Activated T-cell treated with anti-CD3 and anti-CD28 coated beads for 48 hours (primary cell): ENCODE measurements at places on chromosomes 5 and 9.
A peak's percentile ranks its signal among the peaks of the same experiment; 100 is the strongest.

DNA sequence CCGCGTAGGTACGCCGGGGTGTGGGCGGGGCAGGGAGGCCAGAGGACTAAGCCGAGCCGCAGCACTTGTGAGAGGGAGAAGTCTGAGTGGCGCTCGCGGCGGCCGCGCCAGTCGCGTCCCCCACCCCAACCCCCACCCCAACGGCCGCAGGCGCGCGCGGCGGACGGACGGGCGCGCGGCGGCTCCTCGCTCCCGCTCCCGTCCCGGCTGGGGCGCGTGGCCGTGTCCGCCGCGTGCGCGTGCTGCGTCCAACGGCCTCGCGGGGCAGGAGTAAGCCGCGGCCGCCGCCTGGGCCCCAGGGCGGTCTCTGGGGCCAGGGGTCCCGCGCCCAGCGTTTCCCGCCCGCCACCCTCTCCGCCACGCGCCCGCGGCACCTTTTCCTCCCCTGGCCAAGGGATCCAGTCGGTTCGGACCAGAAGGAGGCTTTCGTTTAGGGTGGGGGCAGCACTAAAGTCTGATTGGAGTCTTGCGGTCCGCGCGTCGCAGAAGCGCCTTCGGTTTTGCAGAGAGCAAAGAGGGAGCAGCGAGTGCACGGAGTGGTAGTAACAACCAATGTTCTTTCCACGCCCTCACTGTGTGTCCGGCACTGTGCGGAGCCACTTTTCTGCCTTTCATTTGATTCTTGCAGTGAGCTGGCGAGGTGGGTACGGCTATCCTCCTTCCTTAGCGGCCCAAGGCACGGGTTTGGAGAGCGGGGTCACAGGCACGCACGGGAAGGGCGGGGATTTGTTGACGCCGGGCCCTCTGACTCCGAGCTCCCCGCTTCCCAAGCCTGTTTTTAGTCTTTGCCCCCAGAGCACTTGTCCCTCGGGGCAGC, 483 bp downstream of the G3BP1 start:
- peak; percentile 23 for DNase-seq

GRCh38 chr5:144130306-144130705, 40.2 kb downstream of the YIPF5 start:
- DNase-seq = no peak

DNA sequence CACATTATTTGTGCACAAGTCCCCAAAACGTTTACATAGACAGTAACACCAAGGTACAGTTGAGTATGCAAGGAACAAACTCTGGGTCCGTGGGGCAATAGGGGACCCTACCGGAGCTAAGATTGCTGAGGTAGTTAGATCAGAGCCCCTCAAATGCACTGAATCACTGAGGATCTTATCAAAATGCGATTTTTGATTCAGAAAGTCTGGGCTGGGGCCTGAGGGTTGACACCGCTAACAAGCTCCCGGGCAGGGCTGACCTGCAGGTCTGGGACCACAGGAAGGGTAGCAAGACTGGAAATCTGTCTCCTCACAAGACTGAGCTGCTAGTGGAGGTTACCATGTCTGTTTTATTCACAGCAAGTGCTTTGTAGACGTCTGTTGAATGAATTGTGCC, 1.8 kb upstream of the IL3 start:
- no peak for DNase-seq

DNA sequence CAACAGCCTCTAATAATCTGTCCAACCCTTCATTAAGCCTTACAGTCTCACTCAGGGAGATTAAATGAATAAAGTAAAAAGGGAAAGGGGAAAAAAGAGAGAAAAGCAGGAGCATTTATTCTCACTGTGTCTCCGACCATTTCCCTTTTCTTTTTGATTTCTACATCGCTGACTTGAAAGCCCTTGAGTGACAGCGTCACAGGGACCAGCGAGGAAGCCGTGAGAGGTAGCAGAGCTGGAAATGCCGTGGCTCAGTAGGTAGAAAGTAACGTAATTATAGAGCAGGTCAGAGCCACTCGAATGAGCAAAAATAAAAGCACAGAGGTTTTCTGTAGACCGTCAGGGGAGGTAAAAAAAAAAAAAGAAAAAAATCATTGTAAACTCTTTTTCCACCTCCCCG, 52.4 kb downstream of the ASS1 start:
- DNase-seq = no peak

DNA sequence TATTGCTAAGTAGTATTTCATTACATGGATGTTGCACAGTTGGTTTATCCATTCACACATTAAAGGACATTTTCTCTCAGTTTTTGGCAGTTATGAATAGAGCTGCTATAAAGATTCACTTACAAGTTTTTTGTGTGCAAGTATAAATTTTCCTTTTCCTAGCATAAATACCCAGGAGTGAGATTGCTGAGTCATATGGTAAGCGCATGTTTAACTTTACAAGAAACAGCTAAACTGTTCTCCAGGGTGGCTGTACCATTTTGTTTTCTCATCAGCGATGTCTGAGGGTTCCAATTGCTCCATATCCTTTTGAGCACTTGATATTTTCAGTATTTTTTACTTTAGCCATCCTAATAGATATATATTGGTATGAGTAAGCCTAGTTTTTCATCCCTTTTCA, 16.4 kb upstream of the ABCA1 start:
- DNase-seq = no peak

GRCh38 chr5:55096182-55096581, 6.3 kb upstream of the GZMA start:
- no peak for DNase-seq

DNA sequence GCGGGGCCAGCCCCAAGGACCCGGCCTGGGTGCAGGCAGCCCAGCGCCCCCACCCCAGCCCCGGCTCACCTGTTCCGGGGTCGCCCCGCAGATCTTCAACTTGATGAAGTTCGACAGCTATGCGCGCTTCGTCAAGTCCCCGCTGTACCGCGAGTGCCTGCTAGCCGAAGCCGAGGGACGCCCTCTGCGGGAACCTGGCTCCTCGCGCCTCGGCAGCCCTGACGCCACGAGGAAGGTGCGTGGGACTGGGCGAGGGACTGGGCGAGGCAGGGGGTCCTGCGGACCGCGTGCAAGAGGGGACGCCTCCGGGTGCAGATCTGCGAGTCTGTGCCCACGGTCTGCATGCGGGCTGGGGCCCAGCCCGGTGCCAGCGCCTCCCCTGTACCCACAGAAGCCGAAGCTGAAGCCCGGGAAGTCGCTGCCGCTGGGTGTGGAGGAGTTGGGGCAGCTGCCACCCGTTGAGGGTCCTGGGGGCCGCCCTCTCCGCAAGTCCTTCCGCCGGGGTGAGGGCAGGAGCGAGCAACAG, 9.7 kb downstream of the RGS14 start:
- DNase-seq = no peak

- no peak for DNase-seq
Measured at GRCh38 chr5:59745415-59745863, 148.1 kb downstream of the PDE4D start.

- no peak for DNase-seq
Measured at GRCh38 chr5:7047511-7048261, 334.5 kb downstream of the TENT4A start.

- DNase-seq = no peak
Measured at GRCh38 chr9:18499062-18499461, 25.1 kb downstream of the ADAMTSL1 start.

DNA sequence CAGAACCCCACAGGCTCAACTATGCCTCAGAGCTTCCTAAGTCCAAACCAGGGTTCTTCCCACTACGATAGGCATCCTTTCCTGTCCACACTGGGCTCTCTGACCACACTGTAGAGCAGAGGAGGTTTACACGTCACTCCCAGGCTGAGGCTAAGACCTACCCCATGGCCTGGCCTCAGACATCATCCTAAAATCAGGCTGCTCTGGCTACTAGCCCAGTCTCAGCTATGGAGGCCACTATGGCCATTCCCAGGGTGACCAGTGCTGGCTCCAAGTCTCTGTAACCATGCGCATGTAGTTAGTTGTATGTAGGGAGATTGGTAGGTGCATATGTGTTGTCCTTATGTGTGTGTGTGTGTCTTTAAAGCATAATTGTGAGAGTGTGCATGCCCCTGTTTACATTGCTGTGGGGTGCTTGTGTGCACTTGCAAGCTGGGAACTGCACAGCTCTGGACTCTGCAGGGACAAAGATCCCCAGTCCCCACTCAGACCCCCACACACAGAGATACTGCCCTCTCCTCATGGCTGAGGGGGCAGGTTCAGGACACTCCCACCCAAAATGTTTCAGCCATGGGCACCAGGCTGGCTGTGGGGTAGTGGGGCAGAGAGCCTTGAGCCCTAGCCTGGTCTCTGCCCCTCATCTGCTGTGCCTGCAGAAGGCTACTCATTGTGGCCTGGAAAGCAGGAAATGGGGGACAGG, 12.3 kb downstream of the PDLIM4 start:
- no peak for DNase-seq

GRCh38 chr5:32197032-32197431, 22.9 kb upstream of the GOLPH3 start:
- DNase-seq = no peak

DNA sequence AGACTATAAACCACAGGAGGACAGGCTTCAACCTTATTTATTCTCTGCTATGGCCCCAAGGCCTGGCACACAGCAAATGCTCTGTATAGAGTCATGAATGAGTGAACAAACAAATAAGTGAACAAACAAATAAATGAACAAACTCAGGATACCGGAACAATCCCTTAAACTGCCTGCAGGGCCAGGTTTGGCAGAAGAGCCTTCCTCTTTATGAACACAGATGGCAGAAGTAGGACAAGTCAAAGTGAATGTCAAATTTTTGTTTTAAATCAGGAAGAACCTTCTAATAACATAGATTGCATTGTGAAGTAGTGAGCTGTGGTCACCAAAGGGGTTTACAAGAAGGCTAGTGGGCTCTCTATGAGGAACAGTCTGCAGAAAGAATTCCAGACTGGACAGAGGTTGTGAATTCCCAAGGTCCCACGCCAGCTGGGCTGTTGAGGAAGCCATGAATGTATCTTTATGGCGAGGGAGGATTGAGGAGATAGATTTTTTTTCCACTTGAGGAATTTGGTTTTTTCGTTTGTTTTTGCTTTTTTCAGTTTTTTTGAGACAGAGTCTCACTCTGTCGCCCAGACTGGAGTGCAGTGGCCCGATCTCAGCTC, 30.3 kb upstream of the STING1 start:
- no peak for DNase-seq

GRCh38 chr5:92769978-92770377, 811.0 kb downstream of the NR2F1-AS1 start:
- DNase-seq = no peak

GRCh38 chr5:118637947-118638670, 350.2 kb downstream of the DTWD2 start:
- no peak for DNase-seq

GRCh38 chr5:141825241-141825671, 53.0 kb downstream of the PCDH1 start:
- no peak for DNase-seq

DNA sequence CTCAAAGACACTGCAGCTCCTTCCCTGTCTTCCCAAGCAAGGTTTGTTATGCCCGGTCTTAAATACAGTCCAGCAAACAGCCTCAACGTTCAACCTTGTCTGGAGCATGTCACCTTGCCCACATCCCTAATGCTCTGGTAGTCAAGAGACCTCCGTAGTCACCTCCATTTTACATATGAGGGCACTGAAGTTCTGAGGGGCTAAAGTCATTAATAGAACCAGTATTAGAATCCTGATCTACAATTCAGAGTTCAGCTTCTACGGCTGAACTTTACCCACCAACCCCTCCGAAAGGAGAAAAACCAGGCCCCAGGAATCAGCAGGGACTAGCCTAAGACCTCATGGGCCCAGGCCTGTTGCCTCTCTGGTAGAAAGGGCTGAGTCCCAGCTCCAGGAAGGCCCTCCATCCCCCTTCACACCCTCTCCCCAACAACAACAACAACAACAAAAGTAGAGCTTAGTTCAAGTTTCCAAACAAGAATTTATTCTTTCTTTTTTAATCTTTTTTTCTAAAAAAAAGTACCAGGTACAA, 795 bp upstream of the STOML2 start:
- DNase-seq = no peak

- DNase-seq = no peak
Measured at GRCh38 chr9:3332802-3333201, 193.0 kb downstream of the RFX3 start.

DNA sequence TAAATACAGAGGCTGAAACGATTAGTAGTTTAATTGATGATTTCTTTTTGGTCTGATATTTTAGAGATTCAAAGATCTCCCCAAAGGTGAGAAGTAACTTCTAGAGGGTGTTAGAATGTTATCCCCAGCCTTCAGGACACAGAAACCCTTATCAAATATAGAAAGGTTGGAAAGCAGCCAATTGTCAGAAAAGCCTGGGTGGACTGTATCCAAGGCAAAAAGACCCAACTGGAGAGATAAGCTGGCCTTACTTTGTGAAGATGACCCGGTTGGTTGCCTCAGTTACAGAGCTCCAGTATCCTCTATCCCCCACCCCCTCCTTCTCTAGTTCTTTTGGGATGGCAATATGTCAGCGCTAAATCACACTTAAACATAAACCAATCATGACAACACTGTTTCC, 75.7 kb downstream of the GCNT4 start:
- DNase-seq = no peak
